ENCODE measurements at places on chromosomes 1 and 21. TPM values are rescaled to one million over a fixed set of nuclear protein-coding genes. Genes with fewer than 3 reads are reported as not detected.

Gene ZP4
- not detected for total RNA-seq

Gene FAF1
- total RNA-seq, result 39.0 TPM

Gene TCHHL1
- total RNA-seq, result not detected

Gene LRRN2
- total RNA-seq, result 15.6 TPM

Gene REG4
- total RNA-seq, result not detected

Gene CFHR5
- total RNA-seq, result not detected

Gene SPTA1
- not detected for total RNA-seq

Gene AMY1A
- total RNA-seq, result not detected

Gene GPR3
- 1.5 TPM for total RNA-seq

Gene MTHFR
- 4.5 TPM for total RNA-seq

Gene CELSR2
- 4.6 TPM for total RNA-seq

Gene PTGER3
- not detected for total RNA-seq

Gene UBXN11
- 11.1 TPM for total RNA-seq

Gene CSF1
- total RNA-seq, result 25.0 TPM

Gene CCDC17
- 0.37 TPM for total RNA-seq

Gene ESPN
- 0.32 TPM for total RNA-seq

Gene EFNA4
- 7.9 TPM for total RNA-seq

Gene RGS13
- not detected for total RNA-seq

Gene FNDC5
- 0.95 TPM for total RNA-seq

Gene C1orf210
- total RNA-seq, result not detected

Gene VASH2
- total RNA-seq, result 3.8 TPM

Gene PAQR6
- 3.6 TPM for total RNA-seq

Gene GSTM3
- 24.6 TPM for total RNA-seq

Gene GPR161
- 15.1 TPM for total RNA-seq

Gene PIK3R3
- 0.80 TPM for total RNA-seq

Gene SERPINC1
- total RNA-seq, result 0.16 TPM

Gene HTR6
- total RNA-seq, result 0.22 TPM

Gene DLGAP3
- 0.18 TPM for total RNA-seq

Gene GSTM5
- total RNA-seq, result not detected

Gene TSNAX
- total RNA-seq, result 37.3 TPM

Gene PLPP3
- 30.0 TPM for total RNA-seq

Gene RASSF5
- 1.3 TPM for total RNA-seq

Gene DMBX1
- 0.71 TPM for total RNA-seq

Gene FAM110D
- total RNA-seq, result not detected

Gene SPATA6
- total RNA-seq, result 2.1 TPM

Gene TTLL10
- not detected for total RNA-seq

Gene PCAT6
- total RNA-seq, result 3.0 TPM

Gene KRTAP15-1
- total RNA-seq, result not detected

Gene CDA
- 42.4 TPM for total RNA-seq

Gene IGSF9
- 0.22 TPM for total RNA-seq

Gene CCDC28B
- 2.5 TPM for total RNA-seq

Gene PRXL2B
- 21.6 TPM for total RNA-seq

Gene RIIAD1
- not detected for total RNA-seq

Gene RAP1A
- total RNA-seq, result 25.5 TPM

Gene SH2D2A
- 2.1 TPM for total RNA-seq

Gene ARHGEF11
- 18.3 TPM for total RNA-seq

Gene AGO4
- total RNA-seq, result 2.3 TPM

Data from A549 treated with RU486 at 1 μM for 4 hours (cell line).